ENCODE measurements at places on chromosomes 5 and 9.

GRCh38 chr5:65172486-65173129 is 309.1 kb downstream of the ADAMTS6 start:
- DNase-seq: no peak

- DNase-seq: no peak
These were observed 142.1 kb downstream of the LIFR start for GRCh38 chr5:38414348-38414747.

GRCh38 chr9:94934816-94935328 is 208.4 kb downstream of the AOPEP start:
- no peak for DNase-seq

GRCh38 chr9:106916466-106917235 is 53.7 kb downstream of the ZNF462 start:
- no peak for DNase-seq

DNA sequence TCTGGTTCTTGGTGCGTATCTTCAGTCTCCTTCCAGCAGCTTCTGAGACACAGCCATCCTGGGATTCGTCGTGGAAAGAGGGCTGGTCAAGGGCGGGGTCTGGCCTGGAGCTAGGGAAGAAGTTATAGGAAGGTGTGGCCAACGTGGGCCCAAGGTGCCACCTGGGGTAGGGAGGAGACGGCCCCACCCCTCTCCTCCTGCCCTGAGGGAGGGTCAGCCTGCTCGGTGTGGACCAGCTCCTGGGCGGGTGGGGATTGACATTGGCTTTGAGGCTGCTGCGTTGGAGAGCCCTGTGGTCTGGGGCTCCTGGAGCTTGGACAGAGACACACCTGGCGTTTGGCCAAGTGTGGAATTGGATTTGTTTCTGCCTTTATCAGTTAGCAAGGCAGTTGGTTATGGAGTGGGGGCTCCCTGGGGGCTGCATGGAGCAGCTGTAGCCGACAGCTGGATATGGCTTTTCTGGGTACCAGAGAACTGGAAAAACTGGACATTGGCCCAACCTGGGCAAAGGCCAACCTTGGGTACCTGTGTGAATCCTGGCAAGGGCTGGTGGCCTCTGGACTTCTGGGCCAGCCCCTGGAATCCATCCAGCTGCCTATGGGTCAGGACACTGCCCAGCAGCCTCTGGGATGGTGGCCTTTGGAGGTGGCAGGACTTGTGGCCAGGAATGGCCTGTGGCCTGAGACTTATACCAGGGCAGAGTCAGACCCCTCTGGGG is 75.7 kb upstream of the PPP1R26 start:
- no peak for DNase-seq

- peak; percentile 65 for DNase-seq
These were observed 47.8 kb upstream of the PSD2 start for GRCh38 chr5:139747583-139748504.

Measured in NCI-H1694 treated with DMSO at 0.1 percent for 48 hours (cell line).